Anterior cingulate cortex (tissue), 58 donors: ENCODE measurements at places on chromosomes 12 and 14.

DNA sequence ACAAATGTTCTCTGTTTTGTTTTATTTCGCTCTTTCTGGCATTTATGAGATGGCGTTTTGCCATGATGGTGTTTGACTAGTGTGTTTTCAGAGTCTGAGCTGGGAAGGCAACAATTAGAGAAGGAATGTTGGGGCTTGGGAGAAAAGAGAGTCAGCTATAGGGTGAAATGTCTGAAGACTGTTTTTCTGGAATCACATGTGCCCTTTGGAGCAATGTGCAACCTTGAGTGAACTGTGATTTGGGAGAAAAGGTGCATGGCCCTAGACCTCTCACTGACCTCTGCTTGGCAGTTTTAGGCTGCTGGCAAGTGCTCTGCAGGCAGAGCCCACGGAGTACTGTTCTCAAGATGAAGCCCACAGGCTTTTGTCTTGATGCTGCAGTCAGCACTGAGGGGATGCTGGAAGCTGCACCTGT is 379.9 kb upstream of the PDE3A start:
- DNase-seq = no peak

GRCh38 chr14:72154645-72155378 is 222.6 kb downstream of the RGS6 start:
- no peak for DNase-seq

GRCh38 chr12:1618489-1618888 is 10.5 kb upstream of the WNT5B start:
- DNase-seq = no peak

GRCh38 chr14:55746558-55746957 is 166.6 kb downstream of the KTN1 start:
- no peak for DNase-seq

- DNase-seq = no peak
Observed at GRCh38 chr14:91861091-91861490, 6.2 kb downstream of the TC2N start.
